ENCODE measurements at places on chromosomes 2 and 18.
A peak's percentile ranks its signal among the peaks of the same experiment; 100 is the strongest.

DNA sequence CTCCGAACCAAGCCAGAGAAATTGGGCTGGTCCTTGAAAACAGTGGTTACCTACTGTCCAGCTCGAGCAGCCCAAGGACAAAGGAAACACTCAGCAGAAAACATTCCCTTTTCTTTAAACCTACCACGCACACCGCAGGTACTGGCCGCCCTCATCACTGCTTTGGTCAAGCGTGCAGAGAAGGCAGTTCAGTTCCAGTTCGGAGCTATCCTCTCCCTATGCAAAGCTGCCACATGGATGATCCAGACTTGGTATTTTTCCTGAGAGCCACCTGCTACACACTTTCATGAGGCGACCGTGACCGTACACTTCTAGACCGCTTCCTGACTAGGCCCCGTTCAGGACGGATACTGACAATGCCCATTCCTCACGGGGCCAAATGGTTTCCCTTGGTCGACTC, 4.3 kb upstream of the POLR2D start:
- DNase-seq = no peak

GRCh38 chr2:144030791-144031190, 489.1 kb downstream of the ZEB2 start:
- DNase-seq = no peak

- peak; percentile 43 for DNase-seq
Measured at GRCh38 chr2:72745679-72746368, 80.0 kb downstream of the EXOC6B start.

GRCh38 chr2:151198645-151199044, 63.0 kb downstream of the RBM43 start:
- DNase-seq = no peak

DNA sequence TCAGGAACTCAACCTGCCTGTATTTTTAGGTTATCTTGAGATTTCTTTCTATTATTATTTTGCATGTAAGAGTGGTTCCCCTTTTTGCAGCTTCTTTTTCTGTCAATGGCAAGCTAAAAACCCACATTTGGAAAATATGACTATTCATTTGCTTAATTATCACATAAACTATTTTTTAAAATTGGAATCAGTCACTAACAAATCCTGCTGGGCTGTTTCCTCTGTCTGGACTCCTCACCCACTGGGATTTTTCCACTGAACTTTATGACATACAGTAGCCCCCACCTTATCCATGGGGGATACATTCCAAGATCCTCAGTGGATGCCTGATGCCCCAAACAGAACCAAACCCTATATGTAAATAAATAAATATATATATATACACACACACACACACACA, 447.3 kb downstream of the DLGAP1 start:
- DNase-seq = no peak

- DNase-seq = no peak
Measured at GRCh38 chr2:17799301-17800120, 16.7 kb upstream of the MSGN1 start.

DNA sequence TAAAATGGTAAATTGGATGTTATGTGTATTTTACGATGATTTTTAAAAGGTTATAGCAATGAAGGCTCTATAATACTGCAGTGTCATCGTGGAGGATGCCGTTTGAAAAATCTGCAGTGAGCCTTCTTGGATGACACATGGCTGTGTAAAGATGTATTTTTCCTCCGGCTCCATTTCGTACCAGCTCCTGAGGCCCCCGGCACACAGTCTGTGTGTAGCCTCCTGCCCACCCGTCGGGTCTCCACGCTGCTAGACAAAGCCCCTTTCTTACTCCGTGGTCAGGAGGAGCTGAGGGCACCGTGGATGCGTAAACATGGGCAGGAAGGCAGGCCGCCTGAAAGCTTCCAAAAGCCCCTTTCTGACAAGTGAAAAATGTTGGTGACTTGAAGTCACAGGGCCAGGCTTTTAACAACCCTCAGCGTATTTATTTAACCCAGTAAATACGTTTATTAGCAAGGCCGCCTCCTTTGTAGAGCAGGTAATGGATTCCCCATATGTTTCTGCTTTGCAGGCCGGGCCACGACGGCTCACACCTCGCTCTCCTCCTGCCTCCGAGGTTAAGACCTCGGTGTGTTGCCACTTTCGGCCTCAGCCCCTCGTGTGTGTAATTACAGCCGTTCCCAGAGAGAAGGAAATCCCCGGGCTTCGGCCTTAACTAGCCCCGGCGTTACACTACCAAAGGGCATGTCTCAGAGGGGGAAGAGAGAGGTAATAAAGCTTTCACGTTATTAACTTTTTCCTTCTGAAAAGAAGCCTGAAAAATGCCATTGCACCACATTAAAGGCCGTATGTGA, 72.8 kb downstream of the DDX1 start:
- DNase-seq = no peak

DNA sequence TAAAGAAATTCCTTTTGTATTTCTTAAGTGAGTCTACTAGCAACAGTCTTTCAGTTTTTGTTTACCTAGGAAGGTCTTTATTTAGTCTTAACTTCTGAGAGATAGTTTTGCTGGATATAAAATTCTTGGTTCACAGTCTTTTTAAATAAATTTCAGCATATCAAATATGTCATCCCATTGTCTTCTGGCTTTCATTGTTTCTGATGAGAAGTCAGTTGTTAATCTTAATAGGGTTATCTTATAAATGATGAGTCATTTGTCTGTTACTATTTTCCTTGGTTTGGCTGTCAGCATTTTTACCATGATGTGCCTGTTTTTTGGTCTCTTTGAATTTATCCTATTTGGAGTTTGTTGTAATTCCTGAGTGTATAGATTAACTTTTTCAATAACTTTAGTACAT, 129.3 kb downstream of the FAM210A start:
- no peak for DNase-seq

DNA sequence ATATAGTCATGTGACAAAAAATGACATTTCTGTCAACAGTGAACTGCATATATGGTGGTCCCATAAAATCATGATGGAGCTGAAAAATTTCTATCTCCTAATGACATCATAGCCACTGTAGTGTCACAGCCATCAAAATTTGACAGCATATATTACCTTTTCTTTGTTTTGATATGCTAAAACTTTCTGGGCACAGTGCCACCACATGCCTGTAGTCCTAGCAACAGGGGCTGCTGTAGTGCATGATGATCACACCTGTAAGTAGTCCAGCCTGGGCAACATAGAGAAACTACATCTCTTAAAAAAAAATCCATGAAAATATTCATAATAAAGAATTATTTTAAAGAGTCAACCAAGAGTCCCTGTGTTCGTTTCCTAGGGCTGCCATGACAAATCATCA, 155.5 kb upstream of the SERTAD2 start:
- DNase-seq = no peak

DNA sequence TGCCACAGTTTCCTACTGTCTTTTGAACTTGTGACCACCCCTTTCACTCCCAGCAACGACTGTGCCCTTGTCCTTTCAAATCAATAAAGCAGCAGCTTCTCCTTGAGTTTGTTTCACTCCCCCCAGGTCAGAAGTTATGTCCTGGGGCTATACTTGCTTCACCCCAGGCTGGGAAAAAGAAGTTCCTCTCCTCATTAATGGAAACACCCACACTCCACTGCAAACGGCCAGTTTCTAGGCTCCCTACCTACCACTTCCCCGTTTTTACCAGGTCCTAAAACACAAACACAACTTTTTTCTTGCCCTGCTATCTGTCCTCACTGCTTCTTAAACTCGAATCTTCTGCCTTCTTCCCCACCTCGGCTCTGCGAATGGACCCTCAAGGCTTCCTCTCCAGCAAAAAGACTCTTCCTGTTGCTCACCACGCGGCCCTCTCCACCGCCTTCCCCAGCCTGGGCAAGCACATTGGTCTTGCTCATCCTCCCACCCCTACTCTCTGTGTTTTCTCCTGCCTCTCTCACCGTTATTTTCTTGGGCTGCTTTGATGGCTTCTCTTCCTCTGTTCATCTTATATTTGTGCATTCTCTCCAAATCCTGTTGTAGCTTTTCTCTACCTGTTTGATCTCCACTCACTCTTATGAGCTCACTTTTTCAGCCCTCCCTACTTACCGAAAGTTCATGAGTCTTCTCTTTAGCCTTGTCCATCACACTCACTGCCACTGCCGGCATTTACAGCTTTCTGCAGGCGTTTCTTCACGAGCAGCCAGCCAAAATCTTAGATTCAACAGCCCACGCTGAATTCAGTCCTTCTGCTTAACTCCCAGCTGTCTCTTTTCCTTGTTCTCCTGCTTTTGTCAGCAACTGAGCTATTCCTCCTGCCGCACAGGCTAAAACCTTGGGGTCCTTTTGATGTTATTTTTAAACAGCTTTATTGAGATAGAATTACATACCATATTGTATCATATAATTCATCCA, 7.0 kb upstream of the SP5 start:
- DNase-seq = no peak

DNA sequence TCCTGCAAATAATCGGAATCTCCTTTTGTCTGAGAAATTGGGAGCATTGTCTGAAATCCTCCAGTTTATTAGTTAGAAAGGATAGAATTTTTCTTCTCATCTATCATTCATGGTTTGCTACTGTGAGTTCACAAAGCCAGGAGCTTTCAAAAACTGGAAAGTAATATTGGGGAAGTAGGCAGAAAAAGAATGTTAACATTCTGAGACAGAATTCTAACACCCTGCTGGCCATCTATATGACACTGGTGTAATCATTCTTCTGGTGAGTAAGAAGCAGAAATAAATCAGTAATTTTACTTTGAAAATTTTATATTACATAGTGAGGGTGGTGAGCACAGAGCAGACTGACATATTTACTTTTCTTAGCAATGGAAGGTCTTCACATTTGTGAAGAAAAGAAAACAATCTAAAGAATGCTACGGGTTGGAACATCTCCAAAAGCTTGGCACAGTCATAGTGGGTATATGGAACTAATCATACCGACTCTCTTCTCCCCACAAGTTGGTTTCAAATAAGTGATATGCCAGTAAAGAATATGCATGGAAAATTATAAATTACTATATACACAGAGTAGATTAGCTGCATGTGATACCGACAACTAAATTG, 344.9 kb downstream of the LPIN1 start:
- DNase-seq = no peak

- DNase-seq = no peak
Measured at GRCh38 chr2:169042856-169043255, 11.7 kb upstream of the ABCB11 start.

DNA sequence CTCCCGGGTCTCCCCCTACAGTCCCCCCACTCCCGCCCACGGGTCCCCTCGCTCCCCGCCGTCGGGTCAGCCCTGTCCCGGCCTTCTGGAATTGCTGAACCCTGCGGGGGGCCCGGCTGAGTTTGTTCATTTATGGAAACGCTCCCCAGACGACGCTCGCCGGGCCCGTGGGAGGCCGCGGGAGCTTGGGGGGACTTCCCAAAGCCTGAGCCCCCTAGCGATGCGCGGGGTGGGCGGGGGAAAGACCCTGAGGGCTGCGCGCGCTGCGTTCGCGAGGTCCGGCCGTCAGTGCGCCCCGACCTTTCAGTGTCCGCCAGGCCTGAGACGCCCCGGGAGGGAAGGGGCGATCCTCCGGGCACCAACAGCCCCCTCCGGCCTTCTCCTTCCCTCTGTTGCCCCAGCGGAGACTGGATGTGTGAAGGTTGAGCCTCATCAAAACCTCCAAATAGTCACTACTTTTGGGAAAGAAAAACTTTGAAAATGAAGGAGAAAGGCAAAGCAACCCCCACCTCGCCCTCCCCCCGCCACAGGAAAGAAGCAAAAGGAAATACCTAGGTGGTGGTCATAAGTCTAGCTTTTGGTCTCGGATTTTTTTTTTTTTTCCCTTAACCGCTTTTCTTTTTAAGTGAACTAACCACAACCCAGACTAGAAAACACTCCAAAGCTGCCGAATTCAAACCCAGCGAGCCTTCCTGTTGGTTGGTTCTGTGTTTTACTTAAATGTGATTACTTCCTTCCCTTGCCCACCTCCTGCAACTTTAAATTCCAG, 509 bp upstream of the CYS1 start:
- peak; percentile 46 for DNase-seq

- no peak for DNase-seq
Measured at GRCh38 chr2:178241844-178242551, 47.7 kb downstream of the OSBPL6 start.

- no peak for DNase-seq
Measured at GRCh38 chr2:238571661-238572372, 145.1 kb downstream of the ASB1 start.

- no peak for DNase-seq
Measured at GRCh38 chr2:170917957-170918356, 11.1 kb upstream of the GORASP2 start.

DNA sequence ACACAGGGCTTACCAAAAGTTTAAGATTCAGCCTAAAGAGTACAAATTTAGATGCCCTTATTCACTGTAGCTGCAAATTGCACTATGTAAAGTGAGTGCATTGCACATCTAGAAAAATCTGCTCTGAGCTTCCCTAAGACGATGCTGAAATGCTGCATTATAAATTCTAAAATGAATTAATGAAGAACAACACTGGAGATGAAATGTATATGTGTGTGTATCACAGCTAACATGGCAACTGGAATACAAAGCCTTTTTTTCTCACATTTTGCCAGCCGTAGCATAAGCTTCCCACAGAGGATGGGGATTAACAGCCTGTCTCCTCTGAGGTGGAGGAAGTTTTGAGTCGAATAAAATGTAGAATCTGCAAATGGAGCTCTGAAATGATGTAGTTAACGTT, 338.3 kb upstream of the ZEB2 start:
- no peak for DNase-seq

- DNase-seq = no peak
Measured at GRCh38 chr2:138003411-138003810, 39.1 kb downstream of the HNMT start.

DNA sequence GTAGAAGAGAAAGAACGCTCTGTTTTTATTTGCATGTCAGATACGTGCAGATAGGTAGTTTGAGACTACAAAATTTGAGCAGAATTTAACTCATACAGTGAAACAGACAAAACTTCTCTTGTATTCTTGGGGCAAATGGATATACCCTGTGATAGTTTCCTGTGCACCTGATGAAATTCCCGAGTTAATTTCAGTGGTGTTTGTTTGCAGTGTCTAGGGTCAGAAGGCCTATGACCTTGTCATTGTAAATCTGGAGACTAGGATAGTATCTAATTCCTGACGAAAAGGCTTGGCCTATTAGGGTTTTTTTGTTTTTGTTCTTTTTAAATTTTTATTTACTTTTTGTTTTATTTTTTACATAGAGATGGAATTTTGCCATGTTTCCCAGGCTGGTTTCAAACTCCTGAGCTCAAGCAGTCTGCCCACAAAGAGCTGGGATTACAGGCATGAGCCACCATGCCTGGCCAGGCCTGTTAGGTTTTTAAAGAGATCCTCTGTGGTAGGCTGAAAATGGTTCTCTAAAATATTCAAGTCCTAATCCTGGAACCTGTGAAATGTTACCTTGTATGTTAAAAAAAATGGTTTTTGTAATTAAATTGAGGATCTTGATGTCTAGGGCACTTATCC, 17.6 kb downstream of the LCLAT1 start:
- no peak for DNase-seq

- no peak for DNase-seq
Measured at GRCh38 chr2:157839822-157840221, 36.3 kb downstream of the ACVR1 start.

- no peak for DNase-seq
Measured at GRCh38 chr2:66568650-66569300, 133.8 kb downstream of the MEIS1 start.

DNA sequence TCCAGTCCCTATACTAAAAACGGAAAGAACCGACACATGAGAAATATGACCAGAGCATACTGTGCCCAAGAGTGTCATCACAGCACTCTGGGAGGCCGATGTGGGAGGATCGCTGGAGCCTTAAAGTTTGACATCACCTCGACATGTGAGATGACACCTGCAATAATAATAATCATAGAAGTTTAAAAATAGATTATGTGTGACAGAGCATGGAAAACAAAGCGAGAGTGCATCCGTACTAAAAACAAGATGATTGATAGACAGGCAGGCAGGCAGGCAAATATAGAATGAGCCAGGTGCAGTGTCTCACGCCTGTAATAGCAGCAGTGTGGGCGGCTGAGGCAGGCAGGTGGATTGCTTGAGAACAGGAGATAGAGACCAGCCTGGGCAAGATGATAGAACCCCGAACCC, 114.8 kb upstream of the ANKRD30BL start:
- no peak for DNase-seq
